PC-9 (cell line): ENCODE measurements at places on chromosomes 11 and 22. TPM values are rescaled to one million over a fixed set of nuclear protein-coding genes. Genes with fewer than 3 reads are reported as not detected.

GRCh38 chr11:67490727-67491065 is 7.9 kb downstream of the AIP start:
- DNase-seq = no peak

GRCh38 chr11:71580057-71581003 is 2.3 kb downstream of the KRTAP5-11 start:
- DNase-seq = peak; percentile 64

NFRKB gene
- total RNA-seq = 37.8 and 39.2 TPM in 2 replicates

DNA sequence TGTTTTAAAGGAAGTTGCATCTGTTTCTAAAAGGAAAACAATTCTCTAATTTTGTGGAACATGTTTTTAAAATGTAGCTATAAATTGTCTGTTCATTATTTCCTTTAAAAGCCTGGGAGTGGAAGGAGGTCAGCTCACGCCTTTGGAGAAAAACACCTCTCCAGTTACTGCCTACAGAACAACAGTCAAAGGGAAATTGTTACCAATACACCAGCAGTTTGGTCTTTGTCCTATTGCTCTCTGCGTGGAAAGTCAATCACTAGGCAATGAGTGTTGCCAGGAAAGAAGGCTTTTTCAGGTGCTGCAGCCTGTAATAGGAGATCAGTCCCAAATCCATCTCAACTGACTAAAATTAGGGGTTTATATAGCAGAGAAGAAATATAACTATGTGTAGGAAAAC is 22.2 kb downstream of the SVIP start:
- no peak for DNase-seq

- DNase-seq = no peak
Observed at GRCh38 chr11:117861151-117862018, 15.1 kb downstream of the FXYD6 start.

CECR2 gene
- total RNA-seq = not detected in 2 replicates

- DNase-seq = no peak
Observed at GRCh38 chr11:59117774-59118173, 10.7 kb downstream of the FAM111B start.

DNA sequence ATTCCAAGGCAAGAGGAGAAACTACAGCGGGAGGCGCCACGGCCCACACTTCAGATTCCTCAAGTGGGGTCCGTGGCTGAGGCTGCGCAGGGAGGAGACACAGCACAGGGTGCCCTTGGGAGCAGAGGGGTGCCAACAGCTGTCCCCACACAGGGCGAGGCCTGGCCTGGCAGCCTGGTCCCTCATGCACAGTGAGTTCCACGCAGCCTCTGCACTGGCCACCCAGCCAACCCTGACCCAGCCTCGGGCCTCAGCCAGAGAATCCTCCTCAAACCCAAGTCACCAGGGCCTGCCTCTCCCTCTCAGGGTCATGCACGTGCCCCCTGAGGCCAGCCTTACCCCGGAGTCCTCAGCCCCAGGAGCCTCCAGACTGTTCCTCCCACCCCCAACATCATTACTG is 22.4 kb upstream of the MOB2 start:
- no peak for DNase-seq

DNA sequence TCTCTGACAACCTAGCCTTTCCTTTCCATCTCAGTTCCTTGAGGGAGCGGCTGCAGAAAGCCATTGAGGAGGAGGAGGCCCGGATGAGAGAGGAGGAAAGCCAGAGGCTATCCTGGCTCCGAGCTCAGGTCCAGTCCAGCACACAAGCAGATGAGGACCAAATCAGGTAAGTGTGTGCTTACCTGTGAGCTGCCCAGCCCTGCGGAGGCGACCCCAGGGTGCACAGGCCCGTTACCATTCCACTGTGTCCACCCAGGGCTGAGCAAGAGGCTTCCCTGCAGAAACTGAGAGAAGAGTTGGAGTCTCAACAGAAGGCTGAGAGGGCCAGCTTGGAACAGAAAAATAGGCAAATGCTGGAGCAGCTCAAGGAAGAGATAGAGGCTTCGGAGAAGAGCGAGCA is 63.1 kb downstream of the CEP164 start:
- no peak for DNase-seq

- no peak for DNase-seq
Observed at GRCh38 chr11:121473064-121473777, 20.5 kb upstream of the SORL1-AS1 start.

GRCh38 chr11:105046898-105047579 is 1.9 kb upstream of the CARD16 start:
- DNase-seq = peak; percentile 94

SLN gene
- total RNA-seq = not detected in 2 replicates

GRCh38 chr22:43228863-43229262 is 41.9 kb upstream of the TTLL12 start:
- no peak for DNase-seq

DBX1 gene
- total RNA-seq = not detected in 2 replicates

DNA sequence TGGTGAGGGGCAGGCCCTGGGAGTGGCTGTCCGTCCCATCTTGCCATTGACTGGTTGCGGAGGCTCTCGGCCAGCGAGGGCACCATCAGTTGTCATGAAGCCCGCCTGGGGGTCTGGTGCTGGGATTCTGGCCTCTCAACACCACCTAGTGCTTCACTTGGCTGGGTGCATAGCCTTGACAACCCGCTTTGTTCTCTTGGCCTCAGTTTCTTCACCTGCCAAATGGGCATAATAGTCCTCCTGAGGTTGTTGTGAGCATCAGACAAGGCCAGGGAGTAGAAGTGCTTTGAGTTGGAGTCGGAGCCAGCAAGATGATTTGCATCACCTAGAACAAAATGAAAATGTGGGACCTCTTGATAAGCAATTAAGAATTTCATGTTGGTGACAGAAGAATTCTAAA is 1.5 kb upstream of the CACNA1I start:
- DNase-seq = no peak

DNA sequence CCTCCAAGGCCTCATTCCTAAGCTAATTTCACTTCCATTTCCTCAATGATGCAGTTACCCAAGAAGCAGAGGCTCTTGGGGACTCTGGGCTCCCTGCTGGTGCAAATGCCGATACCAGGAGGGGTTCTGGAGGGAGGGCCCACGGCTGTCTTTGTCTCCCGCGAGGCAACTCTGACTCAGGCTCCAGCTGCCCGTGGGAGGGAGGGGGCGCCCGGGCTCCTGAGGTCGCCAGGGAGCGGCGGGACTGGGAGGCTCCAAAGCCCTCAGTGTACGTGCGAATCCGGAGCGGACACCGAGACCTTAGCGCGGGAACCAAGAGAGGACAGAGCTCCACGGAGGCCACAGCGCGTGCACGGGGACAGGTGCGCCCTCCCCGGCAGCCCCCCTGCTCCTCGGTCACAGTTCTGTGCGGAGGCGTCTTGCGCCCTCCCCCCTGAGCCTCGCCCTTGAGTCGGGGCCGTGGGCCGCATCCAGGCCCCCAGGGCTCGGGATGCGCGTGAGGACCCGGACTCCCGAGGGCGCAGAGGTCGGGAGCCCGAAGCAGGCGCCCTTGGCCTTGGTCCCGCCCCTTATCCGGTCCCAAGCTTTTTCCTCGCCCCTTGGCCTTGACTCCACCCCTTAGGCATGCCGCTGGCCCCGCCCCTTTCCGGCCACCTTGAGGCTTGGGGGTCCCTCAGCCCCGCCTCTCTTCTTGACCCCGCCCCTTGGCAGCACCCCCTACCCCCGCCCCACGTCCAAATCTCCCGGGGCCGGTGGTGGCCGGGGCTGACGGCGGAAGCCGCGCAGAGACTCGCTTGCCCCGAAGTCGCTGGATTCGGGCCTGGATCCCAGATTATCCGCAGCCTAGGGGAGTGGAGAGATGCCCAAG is 4.7 kb upstream of the SHISA8 start:
- DNase-seq = peak; percentile 38

GRCh38 chr11:130689222-130689908 is 226.9 kb downstream of the SNX19 start:
- no peak for DNase-seq

POLR3H gene
- total RNA-seq = 47.6 and 49.7 TPM in 2 replicates

SLC16A8 gene
- not detected in 2 replicates for total RNA-seq

IGLL1 gene
- total RNA-seq = not detected in 2 replicates

DNA sequence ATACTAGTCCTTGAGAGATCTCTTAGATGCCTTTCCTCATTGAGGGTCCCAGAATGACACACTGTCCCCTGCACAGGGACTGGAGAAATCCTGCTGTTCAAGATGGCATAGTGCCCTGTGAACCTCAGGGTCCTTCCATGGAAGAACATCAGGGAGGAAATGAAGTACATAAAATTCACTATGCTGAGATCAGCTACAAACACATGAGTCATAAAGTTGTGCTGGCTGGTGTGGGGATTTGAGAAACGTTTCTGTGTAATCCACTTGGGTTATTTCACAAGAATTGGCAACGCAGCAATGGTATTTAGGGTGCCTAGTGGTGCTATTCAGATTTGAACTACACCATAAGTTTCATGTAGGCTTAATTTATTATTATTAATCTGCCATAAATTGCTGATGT is 174.4 kb downstream of the MAML2 start:
- no peak for DNase-seq

DNA sequence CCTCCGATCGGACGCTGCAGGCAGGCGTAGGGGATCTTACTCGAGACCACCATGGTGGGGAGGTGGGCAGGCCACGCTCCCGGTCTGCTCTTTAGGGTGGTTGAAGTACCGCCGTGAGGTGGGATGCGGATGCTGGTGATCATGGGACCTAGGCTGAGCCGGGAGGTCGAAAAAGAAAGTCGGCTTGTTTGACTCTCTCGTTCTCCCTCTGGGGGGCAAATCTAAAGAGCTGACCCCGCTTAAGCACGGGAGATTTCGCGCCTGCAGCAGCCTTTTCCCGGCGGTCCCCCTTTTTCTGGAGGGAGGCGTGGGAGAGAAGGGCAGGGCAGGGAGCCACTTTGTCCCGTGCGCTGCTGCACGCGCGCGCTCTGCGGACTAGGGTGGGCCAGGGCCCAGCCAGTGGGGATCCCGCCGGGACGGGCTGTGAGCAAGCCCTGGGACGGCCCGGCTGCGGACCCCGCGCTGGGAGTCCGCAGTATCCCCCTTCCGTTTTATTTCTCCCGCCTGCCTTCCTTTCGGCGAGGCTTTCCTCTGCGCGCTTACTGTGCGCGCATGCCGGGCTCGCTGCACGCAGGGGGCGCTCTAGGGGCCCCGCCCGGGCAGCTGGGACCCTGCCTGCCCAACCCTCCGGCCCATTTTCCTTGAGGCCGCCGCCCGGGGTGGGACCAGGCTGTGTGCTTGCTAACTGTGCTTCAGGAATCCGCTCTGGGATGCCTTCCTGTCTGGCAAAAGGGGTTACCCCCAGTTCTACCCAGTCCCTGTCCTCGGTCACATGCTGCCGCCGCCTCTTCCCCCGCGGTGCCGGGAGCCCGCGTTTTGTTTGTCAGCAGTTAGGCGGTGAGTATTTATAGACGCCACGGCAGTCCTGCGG is 81.0 kb downstream of the PRR5L start:
- peak; percentile 9 for DNase-seq

GRCh38 chr11:96715208-96715607 is 325.4 kb downstream of the JRKL start:
- no peak for DNase-seq

DLG2 gene
- 4.4 and 6.4 TPM in 2 replicates for total RNA-seq

TRIM51G gene
- total RNA-seq = not detected in 2 replicates

- DNase-seq = no peak
Observed at GRCh38 chr22:38531251-38531938, 25.3 kb upstream of the DDX17 start.

- DNase-seq = peak; percentile 40
Observed at GRCh38 chr11:17257196-17257595, 19.3 kb upstream of the NUCB2 start.

OR51I1 gene
- not detected in 2 replicates for total RNA-seq

DNA sequence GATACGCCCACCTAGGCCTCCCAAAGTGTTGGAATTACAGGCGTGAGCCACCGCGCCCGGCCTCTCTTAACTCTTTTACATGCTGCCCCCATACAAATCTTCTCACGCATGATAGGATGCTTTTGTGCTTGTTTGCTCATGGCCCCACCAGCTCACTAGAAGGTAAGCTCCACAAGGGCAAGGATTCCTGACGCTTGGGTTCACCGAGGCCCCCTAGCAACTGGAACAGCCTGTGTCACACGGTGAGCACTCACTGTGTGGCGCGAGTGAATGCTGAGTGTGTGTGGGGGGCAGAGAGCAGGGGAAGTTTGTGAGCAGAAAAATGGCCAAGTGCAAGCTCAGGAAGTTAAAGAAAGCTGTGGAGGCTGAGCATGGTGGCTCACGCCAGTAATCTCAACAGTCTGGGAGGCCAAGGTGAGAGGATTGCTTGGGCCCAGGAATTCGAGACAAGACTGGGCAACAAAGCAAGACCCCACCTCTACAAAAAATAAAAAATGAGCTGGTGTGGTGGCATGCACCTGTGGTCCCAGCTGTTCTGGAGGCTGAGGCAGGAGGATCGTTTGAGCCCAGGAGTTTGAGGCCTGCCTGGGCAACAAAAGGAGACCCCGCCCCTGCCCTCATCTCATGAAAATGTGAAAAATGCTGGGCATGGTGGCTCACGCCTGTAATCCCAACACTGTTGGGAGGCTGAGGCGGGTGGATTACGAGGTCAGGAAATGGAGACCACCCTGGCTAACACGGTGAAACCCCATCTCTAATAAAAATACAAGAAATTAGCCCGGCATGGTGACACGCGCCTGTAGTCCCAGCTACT is 2.3 kb downstream of the BAD start:
- no peak for DNase-seq

GRCh38 chr11:270451-271318 is 7.5 kb upstream of the NLRP6 start:
- no peak for DNase-seq
